Neural crest cell (in vitro differentiated cells): ENCODE measurements at places on chromosomes 12 and 14. TPM values are rescaled to one million over a fixed set of nuclear protein-coding genes. Genes with fewer than 3 reads are reported as not detected.
A peak's percentile ranks its signal among the peaks of the same experiment; 100 is the strongest.

GRCh38 chr14:55458800-55459515 lies 18.5 kb upstream of the TBPL2 start:
- no peak for DNase-seq

GRCh38 chr14:105290621-105291346 lies 10.0 kb downstream of the BRF1 start:
- DNase-seq = no peak

- DNase-seq = no peak
Observed at GRCh38 chr14:71163050-71163841, 256.0 kb downstream of the PCNX1 start.

- DNase-seq = no peak
Observed at GRCh38 chr14:50892255-50892654, 20.4 kb downstream of the ABHD12B start.

GRCh38 chr12:44078273-44078672 lies 242.4 kb downstream of the TMEM117 start:
- no peak for DNase-seq

DNA sequence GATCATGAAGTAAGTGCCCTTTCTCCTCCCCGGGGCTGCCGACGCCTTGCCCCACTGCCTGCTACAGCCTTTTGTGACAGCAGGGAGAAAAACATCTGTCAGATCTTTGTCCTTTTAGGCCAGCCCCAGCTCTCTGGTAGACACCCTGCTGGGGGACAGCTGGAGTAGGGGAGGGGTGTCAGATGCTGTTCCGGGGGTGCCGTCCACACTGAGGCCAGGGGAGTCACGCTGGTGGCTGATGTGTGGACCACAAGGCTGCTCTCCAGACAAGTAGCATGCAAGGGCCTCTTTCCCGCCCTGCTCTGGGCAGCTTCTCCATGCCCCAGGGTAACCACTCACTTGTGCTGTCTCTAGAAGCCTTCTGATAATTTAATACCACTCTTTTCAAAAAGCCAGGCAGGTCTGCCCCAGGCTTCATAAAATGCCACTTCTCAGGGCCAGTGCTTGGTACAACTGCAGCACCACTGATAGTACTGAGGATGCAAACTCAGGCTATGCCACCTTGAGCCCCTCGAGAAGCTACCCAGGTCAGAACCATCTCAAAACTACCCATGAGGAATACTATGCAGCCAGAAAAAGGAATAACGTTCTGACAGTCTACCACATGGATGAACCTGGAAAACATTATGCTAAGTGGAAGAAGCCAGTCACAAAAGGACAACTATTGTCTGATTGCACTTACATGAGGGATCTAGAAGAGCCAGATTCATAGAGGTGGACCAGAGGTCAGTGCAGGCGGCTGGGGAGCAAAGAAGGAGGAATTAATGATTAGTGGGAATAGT lies 66.0 kb upstream of the RIN3 start:
- DNase-seq = no peak

DNA sequence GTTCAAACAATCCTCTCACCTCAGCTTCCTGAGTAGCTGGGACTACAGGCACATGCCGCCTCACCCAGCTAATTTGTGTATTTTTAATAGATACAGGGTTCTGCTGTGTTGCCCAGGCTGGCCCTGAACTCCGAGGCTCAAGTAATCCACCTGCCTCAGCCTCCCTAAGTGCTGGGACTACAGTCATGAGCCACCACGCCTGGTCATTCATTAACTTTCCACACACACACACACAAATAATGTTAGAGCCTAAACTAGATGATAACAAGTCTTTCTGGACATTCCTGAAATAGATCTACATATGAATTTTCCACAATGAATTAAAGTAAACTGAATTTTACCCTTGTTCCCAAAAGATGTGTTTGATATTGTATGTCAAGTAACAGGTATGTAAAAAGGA lies 776.0 kb downstream of the GALC start:
- DNase-seq = no peak

- no peak for DNase-seq
Observed at GRCh38 chr12:13223941-13224340, 27.4 kb downstream of the EMP1 start.

DNA sequence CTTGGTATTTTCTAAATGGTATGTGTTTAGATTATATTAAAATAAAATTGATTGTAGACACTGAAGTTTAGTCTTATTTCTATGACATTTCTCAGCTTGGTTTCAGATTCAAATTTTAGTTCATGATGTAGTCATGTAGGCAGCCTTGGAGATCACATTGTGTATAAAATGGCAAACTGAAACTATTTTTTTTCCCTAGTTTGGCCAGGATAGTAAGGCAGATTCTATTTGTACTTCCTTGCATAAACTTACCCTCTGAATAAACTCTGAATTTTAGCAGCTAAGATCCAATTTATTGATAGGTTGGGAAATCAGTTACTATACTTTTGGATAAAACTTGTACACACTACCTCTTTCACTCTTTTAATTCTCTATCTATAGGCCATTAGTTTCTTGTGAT lies 30.4 kb downstream of the PAPOLA start:
- DNase-seq = no peak

- DNase-seq = no peak
Observed at GRCh38 chr12:24872211-24872610, 76.7 kb downstream of the BCAT1 start.

GRCh38 chr12:74537126-74537706 lies 419 bp upstream of the ATXN7L3B start:
- no peak for DNase-seq

GRCh38 chr12:88336076-88336739 lies 194.1 kb downstream of the TMTC3 start:
- DNase-seq = no peak

GRCh38 chr12:119036878-119037825 lies 55.8 kb downstream of the SRRM4 start:
- peak; percentile 66 for DNase-seq

GRCh38 chr14:61503167-61503801 lies 181.9 kb downstream of the PRKCH start:
- DNase-seq = no peak

DNA sequence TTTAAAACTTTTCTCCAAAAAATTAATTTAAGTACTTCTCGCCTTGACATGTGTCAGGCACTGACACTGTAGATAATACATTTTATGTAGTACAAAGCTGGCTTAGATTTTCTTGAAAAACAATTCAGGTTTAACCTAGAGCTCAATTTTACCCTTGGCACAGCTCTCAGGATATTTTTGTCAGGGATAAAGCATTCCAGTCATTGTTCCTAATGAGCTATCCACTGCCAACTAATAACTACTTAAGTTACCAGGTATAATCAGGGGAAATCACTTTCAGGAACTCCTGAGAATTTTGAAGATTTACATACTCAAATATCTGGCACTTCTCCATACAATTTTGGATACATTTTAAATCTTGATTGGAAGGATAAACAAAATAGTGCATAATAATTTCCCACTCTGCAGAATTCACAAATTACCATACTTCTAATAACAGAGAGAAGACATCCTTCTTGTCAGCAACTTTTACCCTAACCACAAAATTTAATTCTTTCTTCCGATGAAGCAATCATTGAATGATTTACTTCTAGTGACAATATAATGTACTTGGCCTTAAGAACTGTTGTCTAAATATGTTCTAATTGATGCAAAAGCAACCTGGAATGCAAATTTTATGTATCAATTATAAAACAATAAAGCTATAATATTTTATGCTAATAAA lies 4.8 kb downstream of the RASSF9 start:
- DNase-seq = no peak

- DNase-seq = no peak
Observed at GRCh38 chr12:11753150-11753499, 103.7 kb downstream of the ETV6 start.

- no peak for DNase-seq
Observed at GRCh38 chr14:45222485-45223262, 30.3 kb downstream of the MIS18BP1 start.

DNA sequence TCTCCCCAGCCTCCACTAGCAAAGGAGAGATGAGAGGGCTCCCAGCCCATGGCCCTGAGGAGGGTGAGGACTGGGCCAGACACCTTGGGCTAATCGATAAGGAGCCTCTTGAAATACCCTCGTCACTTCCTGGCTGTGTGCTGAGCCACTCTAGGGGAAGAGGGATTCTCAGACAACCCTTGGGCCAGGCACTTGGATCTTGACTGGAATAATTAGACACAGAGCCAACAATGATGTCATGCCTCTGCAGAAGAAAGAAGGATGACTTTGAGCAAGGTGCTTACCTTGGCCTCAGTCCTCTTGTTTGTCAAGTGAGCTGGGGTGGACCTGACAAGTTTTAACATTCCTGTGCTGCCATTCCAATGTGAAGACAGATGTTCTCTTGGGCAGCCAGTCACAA lies 83.1 kb downstream of the LRRC74A start:
- DNase-seq = no peak

DNA sequence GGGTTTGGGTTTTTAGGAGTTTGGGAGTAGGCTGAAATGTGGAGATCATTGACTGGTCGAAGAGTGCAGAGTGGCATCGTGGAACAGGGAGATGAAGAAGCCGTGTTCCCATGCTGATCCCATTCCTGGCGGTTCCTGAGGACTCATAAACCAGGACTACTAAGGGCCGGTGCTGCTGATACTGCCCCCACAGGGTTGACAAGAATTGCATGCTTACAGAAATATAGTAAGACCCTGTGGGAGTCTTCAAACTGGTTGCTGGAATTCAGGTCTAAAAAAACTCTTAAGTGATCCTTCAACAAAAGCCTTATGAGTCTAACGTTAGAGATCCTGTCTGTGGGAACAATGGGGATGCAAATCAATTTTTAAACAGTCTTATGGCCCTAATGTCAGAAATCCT lies 64.0 kb upstream of the ARHGAP5 start:
- no peak for DNase-seq

DNA sequence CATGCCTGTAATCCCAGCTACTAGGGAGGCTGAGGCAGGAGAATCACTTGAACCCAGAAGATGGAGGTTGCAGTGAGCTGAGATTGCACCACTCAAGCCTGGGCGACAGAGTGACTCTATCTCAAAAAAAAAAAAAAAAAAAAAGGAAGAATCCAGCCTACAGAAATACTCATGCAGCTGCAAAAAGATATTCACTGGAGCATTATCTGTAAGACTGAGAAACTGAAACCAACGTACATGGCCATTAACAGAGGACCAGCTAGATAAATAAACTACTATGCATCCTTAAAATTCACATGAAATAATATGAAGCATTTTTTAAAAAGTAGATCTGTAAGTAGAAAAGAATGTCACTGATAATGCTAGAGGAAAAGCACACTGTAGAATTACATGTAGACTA lies 3.5 kb downstream of the SLC7A7 start:
- DNase-seq = no peak

- DNase-seq = no peak
Observed at GRCh38 chr12:108784270-108784669, 53.0 kb upstream of the CORO1C start.

DNA sequence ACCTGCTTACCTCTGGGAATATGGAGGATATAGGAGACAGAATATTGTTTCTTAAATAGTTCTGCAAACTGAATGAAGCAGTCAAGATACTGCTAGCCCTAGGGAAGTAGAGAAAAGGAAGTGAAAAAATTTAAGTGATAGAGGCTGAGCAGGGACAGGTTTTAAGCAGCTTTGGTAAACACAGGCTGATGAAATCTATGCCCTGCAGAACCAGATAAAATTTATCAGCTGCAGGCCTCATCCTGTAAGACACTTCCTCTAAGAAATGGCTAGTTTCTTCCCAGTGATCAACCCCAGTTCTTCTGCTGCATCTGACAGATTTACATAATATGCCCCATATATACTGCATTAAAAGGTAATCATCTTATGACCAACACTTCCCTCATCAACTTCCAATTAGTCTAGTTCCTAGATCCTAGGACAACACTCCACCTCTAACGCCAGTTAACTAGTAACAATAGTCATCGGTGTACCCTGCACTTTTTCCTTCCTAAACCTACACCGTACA lies 1.3 kb upstream of the ESYT1 start:
- DNase-seq = no peak

The DCD gene
- not detected in 2 replicates for total RNA-seq

The SIX6 gene
- not detected in 2 replicates for total RNA-seq

The DLGAP5 gene
- 89.6 and 91.9 TPM in 2 replicates for total RNA-seq

The SLC25A47 gene
- not detected in 2 replicates for total RNA-seq

The IFNG-AS1 gene
- not detected in 2 replicates for total RNA-seq

The RPGRIP1 gene
- total RNA-seq = not detected in 2 replicates

The PLEKHD1 gene
- 0.14 TPM in 1 of 2 replicates, not detected in the other for total RNA-seq

The OR4N2 gene
- not detected in 2 replicates for total RNA-seq

The P2RX2 gene
- not detected in 2 replicates for total RNA-seq

The SLC4A8 gene
- 30.9 and 33.8 TPM in 2 replicates for total RNA-seq

The C12orf60 gene
- 2.5 and 2.9 TPM in 2 replicates for total RNA-seq

The TESPA1 gene
- total RNA-seq = not detected in 2 replicates
